Activated gamma-delta T cell (primary cell): ENCODE measurements at places on chromosomes 3 and 15.

- no peak for DNase-seq
These were observed 63.1 kb upstream of the MEF2A start for GRCh38 chr15:99502661-99503060.

DNA sequence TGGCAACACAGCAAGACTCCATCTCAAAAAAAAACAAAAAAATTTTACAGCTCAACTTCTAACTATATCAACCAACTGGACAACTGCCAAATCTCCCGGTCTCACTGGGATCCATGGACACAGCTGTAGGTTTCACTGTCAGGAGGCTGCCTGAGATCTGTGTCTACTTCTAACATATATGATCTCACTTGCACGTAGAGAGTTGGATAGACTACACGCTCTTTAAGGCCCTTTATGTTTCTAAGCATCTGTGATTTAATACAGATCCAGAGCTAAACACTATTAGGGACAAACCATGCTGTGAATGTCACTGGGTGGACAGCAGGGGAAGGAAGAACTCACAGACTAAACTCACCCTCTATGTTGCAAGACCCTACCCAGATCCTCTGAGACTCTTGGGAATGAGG is 13.0 kb upstream of the APOD start:
- DNase-seq = no peak

- no peak for DNase-seq
These were observed 67.2 kb upstream of the SIAH2 start for GRCh38 chr3:150830094-150830681.

- no peak for DNase-seq
These were observed 221.7 kb upstream of the ROPN1 start for GRCh38 chr3:124213641-124214040.

- no peak for DNase-seq
These were observed 111.2 kb downstream of the IL12A start for GRCh38 chr3:160099834-160100233.

GRCh38 chr3:62211675-62212429 is 161.5 kb downstream of the FEZF2 start:
- no peak for DNase-seq

DNA sequence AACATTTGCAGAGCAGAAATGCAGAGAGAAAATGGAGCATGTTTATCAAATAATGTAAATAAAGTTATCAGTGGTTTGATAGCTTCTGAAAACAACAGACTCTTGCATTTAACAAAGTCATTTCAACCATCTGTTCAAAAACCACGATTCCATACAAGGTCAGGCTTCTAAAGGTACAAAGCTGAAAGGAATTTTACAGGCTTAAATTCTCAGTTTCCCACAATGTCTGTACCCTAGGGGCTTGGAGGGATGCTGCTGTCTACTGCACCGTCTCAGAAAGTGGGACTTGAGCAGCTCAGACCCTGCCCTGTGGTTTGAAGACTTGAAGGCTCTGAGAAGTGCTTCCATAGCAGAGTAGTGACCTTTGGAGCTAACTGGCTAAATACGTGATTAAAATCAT is 30.4 kb upstream of the TM4SF1 start:
- no peak for DNase-seq

GRCh38 chr3:42710323-42711021 is 7.9 kb upstream of the HHATL start:
- DNase-seq = no peak

DNA sequence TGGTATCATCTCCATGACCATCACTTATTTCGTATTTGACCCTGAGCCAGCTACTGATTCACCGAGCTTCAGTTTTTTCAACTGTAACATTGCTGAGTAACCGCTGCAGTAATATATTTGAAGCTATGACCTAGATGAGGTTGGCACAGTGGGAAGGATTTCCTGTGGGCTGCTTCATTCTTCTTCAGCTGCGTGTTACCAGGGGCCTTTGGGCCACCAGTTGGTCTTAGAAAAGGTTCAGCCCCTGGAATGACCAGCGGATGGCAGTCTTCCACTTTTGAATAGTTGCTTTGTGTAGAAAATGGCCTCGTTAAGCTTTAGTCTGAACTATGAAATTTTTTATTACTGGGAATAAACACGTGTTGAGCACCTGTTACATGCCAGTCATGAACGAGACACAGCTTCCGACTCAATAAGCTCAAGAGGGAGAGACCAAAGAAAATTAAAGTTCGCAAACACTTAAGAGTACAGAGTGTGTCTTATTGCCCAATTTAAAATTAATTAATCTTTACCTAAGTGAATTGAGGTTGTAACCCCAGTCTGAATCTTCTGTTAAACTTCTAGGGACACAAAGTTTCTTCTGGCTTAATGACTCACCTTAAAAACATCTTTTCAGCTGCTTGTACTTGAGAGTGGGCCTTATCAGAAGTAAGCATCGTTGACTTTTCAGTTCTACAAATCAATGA is 57.6 kb upstream of the NR2E3 start:
- DNase-seq = no peak

DNA sequence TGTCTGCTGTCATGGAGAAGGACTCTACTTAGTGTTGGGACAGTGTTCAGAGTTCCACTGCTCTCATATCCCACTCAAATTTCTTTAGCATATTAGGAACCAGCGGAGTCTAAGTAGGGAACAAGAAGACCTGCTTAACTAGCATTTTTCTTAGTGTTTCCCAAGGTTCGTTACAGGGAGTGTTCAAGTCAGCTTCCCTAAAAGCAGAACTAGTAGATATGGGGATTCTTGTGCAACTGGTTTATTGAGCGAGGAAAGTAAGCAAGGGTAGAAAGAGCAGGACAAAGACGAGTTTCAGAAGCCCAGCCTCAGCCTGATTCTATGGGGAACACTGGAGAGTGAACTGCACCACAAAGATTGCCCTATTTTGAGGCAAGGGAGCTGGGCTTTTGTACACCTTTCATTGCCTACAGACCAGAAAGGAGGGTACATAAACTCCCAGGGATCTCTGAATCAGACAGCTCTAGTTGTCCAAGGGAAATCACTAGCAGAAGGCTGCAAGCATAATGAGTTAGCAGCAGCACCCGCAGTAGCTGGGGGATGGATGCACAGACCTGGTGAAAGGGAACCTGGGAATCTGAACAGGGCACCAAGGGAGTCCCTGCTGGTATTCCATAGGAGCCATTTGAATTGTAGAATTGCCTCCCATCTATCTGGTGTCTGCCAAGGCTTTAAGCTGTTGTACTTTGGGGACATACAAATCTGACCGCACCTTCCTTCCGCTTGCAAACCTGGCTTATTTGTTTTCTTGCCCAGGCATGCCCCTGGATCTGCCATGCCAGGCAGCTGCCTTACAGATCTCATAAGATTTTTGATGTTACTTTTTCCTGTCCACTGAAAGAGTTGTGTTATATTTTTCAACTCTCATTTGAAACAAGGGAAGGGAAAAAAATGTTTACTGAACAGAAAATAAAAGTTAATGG is 15.1 kb downstream of the CMTM7 start:
- DNase-seq = no peak

DNA sequence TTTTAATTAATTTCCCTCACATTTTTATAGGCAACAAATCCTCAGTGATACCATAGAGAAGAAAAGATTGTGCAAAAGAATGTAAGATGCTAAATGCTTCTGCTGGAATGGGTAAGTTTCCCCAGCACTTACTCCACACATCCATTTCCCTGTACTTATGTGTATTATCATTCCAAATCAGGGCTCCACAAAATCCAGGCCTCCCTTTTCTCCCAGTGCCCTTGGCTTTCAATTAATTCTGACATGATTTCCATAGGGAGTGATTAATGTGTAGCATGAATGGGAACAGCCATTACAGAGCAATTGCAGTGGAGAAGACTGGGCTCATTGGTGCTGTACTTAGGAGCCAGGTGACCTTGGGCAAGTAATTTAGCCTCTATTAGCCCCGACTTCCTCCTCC is 41.3 kb upstream of the UBE2E1 start:
- no peak for DNase-seq

DNA sequence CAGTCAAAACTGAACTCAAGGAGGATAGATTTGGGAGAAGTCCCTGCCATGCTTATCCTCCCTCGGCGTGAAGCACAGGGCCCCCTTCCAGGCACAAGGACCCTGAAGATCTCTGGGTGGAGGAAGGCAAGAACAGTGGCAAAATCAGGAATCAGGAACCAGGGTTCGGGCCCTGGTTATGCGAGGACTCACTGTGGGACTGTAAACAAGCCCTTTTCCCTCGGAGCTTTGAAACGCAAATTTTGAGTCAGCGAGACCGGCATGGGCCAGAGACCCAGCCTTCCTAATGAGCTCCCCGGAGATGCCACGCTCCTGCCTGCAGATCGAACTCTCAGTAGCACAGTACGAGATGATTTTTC is 70.1 kb downstream of the SLC12A8 start:
- DNase-seq = no peak

GRCh38 chr15:58466566-58466965 is 34.8 kb downstream of the LIPC start:
- DNase-seq = no peak

DNA sequence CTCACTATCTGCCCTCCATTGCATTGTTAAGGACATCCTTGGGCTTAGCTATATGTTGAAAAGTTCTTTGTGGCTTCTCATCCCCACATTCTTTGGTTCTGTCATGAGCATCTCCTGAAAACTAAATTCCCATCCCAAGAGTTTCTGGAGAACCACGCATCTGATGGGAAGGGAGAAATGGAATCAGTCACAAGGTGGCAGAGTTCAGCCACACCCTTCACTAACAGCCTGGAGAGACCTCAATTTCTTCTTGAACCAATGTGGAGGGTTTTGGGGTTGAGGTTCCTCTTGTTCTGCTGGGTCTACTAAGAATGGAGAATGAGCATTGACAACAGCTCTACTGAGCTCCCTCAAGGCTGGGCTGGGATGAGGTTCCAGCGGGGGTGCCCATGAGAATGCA is 15.6 kb upstream of the MAGEL2 start:
- no peak for DNase-seq

DNA sequence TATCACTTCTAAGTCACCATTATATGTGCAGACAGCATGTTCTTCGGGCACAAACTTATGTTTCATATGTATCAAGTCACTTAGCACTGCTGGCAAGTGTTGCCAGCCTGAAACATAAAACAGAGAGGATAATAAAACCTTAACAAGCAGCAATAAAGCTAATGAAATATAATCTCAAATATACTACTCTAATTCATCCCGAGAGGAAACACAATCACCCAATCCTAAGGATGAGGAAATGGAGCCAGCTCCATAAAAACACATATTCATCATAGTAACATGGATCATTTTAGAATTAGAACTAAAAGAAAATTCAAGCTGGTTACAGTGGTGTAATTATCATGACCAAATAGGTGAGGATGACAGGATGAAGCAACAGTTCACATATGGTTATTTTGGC is 1072.7 kb downstream of the EPHA3 start:
- no peak for DNase-seq

DNA sequence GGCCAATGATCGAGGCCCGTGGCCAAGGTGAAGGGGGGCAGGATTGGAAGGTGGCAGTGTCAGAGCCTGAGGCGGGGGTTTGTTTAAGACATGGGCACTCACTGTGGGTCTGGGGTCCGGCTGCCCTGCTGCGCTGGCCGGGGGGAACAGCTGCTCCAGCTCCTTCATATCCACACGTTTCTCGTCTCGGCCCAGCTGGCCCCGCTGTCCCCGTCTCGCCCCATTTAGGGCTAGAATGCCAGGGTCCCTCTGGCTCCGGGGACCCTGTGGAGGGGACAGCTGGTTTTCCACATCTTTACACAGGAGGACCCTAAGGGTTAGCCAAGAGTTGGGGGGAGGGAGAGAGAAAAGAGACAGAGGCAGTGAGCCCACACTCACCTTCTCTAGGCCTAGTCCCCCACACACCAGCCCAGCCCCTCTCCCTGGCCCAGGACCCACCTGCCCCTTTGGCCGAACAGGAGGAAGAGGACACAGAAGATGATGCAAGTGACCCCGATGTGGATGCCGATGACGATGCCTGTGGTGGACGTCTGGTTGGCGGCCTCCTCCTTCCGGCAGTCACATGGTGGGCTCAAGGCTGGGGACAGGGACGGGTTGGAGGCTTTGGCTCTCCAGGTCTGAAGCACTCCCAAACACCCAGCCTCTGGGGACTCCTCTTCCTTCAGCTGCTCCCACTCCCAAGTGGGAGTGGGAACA is 25.0 kb downstream of the RNU5B-1 start:
- DNase-seq = no peak

- no peak for DNase-seq
These were observed 72.3 kb upstream of the ZNF280D start for GRCh38 chr15:56805466-56806147.

GRCh38 chr3:189981668-189982067 is 139.0 kb downstream of the P3H2 start:
- no peak for DNase-seq

DNA sequence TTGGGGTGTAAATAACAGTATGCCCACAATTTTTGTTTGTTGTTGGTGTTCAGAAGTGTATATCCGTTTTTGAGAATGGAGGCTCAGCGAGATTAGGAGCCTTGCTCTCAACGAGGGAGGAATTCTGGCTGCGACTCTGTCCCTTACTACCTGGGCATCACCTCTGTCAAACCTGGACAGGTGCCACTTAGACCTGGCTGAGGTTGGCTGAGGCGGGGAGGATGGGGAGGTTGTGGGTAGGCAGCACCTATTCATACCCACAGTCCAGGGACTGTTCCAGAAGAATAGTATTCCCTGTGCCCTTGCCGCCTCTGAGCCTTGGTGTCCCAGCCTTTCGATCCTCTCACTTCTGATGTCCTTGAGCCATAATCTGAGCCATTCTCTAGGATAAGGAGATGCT is 99.9 kb downstream of the LINGO1 start:
- DNase-seq = no peak

- DNase-seq = no peak
These were observed 18.5 kb downstream of the NPHP3 start for GRCh38 chr3:132703733-132704132.

- DNase-seq = no peak
These were observed 2.4 kb upstream of the RPL29 start for GRCh38 chr3:51997935-51998596.

- DNase-seq = no peak
These were observed 40.9 kb upstream of the CLSTN2 start for GRCh38 chr3:139893963-139894642.

GRCh38 chr3:52289747-52290595 is 2.3 kb downstream of the GLYCTK start:
- DNase-seq = no peak

- no peak for DNase-seq
These were observed 23.0 kb downstream of the USP4 start for GRCh38 chr3:49316696-49317457.

DNA sequence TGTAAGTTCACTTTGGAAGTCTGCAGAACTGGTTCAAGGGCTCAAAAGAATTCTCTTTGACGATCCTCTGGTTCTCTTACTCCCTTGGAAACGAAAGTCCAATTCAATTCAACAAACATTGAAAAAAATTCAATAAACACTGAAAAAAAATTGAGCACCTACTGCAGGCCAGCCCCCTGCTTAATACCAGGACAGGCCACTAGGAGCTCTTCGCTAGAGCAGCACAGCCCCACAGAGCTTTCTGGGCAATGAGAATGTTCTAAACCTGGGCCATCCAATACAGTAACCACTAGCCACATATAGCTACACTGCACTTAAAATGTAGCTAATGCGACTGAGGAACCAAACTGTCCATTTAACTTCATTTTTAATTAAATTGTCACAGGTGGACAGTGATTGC is 50.4 kb upstream of the DCLK3 start:
- DNase-seq = no peak

- no peak for DNase-seq
These were observed 132.2 kb downstream of the OSBPL10 start for GRCh38 chr3:31848911-31849310.
